Urinary bladder (tissue), 4 donors: ENCODE measurements at places on chromosomes 4 and X. TPM values are rescaled to one million over a fixed set of nuclear protein-coding genes. Genes with fewer than 3 reads are reported as not detected.

Gene UGT2B15
- 0.08 TPM for polyA plus RNA-seq

Gene CABS1
- not detected for polyA plus RNA-seq

Gene SPOCK3
- polyA plus RNA-seq, result 2.9 TPM

Gene OFD1
- 11.4 TPM for polyA plus RNA-seq

Gene MTMR8
- polyA plus RNA-seq, result 0.91 TPM

Gene FAM9C
- 0.08 TPM for polyA plus RNA-seq

Gene WDR19
- polyA plus RNA-seq, result 30.2 TPM

Gene TMEM156
- 0.53 TPM for polyA plus RNA-seq

Gene ADD1
- 277 TPM for polyA plus RNA-seq

Gene CT55
- not detected for polyA plus RNA-seq

Gene BEND2
- polyA plus RNA-seq, result not detected

Gene CLDN2
- not detected for polyA plus RNA-seq

Gene FGFBP2
- polyA plus RNA-seq, result 2.4 TPM

Gene CXXC4
- polyA plus RNA-seq, result 0.58 TPM

Gene RASGEF1B
- polyA plus RNA-seq, result 3.8 TPM

Gene GABRG1
- polyA plus RNA-seq, result 0.01 TPM

Gene WWC2
- polyA plus RNA-seq, result 10.8 TPM

Gene TCEAL7
- polyA plus RNA-seq, result 16.0 TPM

Gene TAF7L
- polyA plus RNA-seq, result 0.13 TPM

Gene FAM156B
- 22.5 TPM for polyA plus RNA-seq

Gene DGKK
- 0.08 TPM for polyA plus RNA-seq

Gene EDNRA
- 30.1 TPM for polyA plus RNA-seq

Gene RASSF6
- polyA plus RNA-seq, result 2.7 TPM

Gene SLIT2
- 30.5 TPM for polyA plus RNA-seq

Gene FAM9A
- polyA plus RNA-seq, result not detected

Gene TEX11
- polyA plus RNA-seq, result 0.06 TPM

Gene CLCN4
- polyA plus RNA-seq, result 1.0 TPM

Gene SGMS2
- polyA plus RNA-seq, result 13.3 TPM

Gene PCYT1B
- 1.4 TPM for polyA plus RNA-seq

Gene ZNF718
- polyA plus RNA-seq, result 2.6 TPM

Gene FATE1
- 0.13 TPM for polyA plus RNA-seq

Gene CXCR3
- polyA plus RNA-seq, result 0.28 TPM

Gene ARX
- not detected for polyA plus RNA-seq

Gene PNMA5
- polyA plus RNA-seq, result 0.04 TPM
